Astrocyte (in vitro differentiated cells and primary cell): ENCODE measurements at places on chromosomes 7 and 10.

DNA sequence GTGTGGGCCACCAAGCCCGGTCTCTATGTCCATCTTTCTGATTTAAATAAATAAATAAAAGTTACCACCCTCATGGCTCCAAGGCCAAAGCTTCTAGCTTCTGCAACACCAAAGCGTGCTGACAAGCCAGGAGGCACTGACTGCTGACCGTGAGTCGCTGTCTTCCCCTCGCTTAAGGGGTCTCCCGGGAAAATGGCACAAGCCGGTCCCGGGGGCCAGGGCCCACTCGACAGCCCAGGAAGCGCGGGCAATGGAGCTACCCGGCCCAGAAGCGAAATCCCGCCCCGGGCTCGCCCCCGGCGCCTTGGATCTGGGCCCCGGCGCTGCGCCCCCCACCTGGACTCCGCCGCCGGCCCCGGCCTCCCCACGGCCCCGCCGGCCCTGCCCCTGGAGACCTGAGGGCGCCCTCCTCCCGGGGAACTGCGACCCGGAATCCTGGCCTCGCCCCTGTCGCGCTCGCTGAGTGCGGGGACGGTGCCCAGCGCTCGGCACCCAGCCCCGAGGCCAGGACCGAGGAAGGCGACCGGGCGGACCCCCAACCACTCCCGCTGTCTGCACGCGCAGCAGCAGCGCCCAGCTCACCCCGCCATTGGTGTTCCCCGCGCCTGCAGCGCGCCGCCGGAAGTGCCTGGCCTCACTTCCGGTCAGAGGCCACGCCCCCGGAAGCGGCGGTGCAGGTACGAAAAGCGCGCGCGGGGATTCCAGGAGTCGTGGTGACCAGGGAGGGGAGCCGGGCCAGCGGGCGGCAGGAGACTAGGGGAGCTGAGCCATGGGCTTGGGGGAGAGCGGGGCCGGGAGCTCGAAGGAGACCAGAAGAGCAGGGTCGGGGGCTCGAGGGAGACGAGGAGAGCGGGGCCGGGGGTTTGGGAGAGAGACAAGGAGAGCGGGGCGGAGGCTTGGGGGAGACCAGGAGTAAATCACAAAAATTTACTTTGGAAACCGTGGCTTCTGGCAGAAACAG, at the start of the genes MRM2 and NUDT1:
Gene MRM2 (minus strand): TSS at position 626 of the 961 bp plus-strand sequence. CDS start 36 bp downstream, at position 590.
Gene NUDT1 (plus strand): TSS at position 647 of the 961 bp plus-strand sequence. CDS start 2,349 bp downstream, outside the sequence.
- peak; percentile 52 for DNase-seq
- H3K36me3 ChIP-seq = peaks cover 12% of the 10 kb centered on the region
- peak within 1 kb of the TSS; percentile 89 for H3K4me3 ChIP-seq
- H3K27ac ChIP-seq = peak within 1 kb of the TSS; percentile 64
- peaks cover 4% of the 10 kb centered on the region for H3K4me1 ChIP-seq

- no peak for DNase-seq
- no peaks in the 10 kb centered on the region for H3K36me3 ChIP-seq
- peaks cover 9% of the 10 kb centered on the region for H3K27me3 ChIP-seq
Measured at GRCh38 chr10:95525033-95525418, 36.1 kb downstream of the SORBS1 start.

DNA sequence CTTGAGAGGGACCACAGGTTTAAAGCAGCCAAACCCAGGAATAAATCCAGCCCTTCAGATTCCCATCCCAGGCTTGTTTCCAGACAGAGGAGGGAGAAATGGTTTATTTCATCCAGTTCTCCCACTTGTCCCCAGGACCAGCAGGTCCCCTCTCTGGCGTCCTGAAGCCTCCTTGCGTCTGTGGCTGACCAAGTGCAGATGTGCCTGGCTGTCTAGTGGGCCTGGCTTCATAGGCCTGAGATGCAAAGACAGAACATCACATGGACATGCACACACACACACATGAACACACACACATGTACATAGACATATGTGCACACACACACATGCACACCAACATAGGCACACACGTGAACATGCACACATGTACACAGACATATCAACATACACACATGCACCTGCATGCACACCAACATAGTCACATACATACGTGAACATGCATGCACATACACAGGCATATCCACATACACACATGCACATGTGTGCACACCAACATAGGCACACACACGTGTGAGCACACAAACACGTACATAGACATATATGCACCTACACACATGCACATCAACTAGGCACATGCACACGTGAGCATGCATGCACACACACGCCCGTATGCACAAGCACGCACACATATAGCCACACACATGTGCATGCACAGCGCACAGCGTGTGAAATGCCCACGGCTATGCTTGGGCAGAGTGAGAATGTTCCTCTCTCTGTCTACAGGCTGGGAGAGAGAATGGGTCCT, 10.7 kb downstream of the FOXL3 start:
- no peak overlapping the region for H3K27ac ChIP-seq
- H3K27me3 ChIP-seq = no peaks in the 10 kb centered on the region
- DNase-seq = no peak
- H3K36me3 ChIP-seq = no peaks in the 10 kb centered on the region
- H3K4me3 ChIP-seq = no peak overlapping the region

DNA sequence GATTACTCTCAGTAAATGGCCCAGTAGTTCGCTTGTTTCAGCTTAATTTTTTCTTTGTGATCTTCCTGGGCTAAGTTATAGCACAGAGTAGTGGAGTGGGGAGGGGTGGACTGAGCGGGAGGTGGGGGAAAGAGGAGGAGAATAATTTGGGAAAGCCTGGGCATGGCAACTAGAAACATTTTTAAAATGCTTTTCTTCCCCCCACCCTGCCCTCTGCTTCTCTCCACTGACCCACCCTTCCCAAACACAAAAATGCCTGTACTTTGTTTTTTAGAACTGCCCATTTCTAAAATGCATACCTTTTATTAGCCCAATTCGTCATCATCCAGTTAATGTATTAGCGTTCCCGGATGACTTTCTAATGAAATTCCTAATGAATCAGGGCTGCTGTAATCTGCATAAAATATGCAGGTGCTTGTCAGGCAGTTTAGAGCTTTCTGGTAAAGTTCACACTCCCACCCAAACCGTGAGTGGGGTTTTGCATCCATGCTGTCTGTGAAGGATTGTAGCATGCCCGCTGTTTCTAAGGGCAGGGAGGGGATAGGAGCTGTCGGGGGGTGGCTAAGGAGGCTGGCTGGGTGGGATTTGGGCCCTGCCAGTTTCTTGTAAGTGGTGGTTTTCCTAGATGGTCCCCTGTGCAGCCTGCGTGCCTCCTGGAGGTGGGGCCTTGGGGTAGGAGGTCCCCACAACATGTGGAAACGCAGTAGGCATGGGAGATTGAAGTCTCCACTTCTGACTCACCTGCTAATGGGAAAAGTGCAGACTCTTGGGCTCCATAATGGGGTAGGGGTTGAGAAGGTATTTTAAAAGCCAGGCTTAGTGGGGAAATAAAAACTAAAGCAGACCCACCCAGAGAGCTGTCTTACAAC, 190.3 kb downstream of the TCF7L2 start:
- H3K4me1 ChIP-seq = no peaks in the 10 kb centered on the region
- no peak overlapping the region for H3K27ac ChIP-seq
- no peak overlapping the region for H3K4me3 ChIP-seq
- no peak for DNase-seq

- no peaks in the 10 kb centered on the region for H3K27me3 ChIP-seq
- H3K4me3 ChIP-seq = no peak overlapping the region
- H3K27ac ChIP-seq = no peak overlapping the region
- H3K36me3 ChIP-seq = no peaks in the 10 kb centered on the region
- no peaks in the 10 kb centered on the region for H3K4me1 ChIP-seq
Measured at GRCh38 chr7:55884321-55884720, 2.9 kb upstream of the ZNF713 start.

- H3K27me3 ChIP-seq = no peaks in the 10 kb centered on the region
- no peak for DNase-seq
- peaks cover 8% of the 10 kb centered on the region for H3K4me1 ChIP-seq
Measured at GRCh38 chr7:15625466-15625865, 61.0 kb downstream of the MEOX2 start.

DNA sequence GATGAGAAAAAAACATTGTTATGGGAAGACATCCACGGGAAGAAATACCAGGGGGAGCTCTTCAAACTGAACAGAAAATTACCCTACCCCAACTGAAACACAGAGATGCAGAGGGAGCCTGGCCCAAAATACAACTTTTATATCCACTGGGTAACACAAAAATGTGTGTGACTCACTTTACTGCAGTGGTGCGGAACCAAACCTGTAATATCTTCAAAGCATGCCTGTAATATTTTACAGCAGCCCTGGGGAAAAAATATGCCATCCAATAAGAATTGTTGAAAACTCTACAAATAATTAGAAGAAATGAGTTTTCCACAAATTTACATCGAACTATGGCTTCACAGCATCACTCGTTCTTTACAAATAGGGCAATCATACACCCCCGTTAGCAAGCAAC, 49.8 kb upstream of the SRRM3 start:
- H3K36me3 ChIP-seq = no peaks in the 10 kb centered on the region
- DNase-seq = no peak
- no peaks in the 10 kb centered on the region for H3K27me3 ChIP-seq
- H3K4me3 ChIP-seq = no peak overlapping the region

- H3K27ac ChIP-seq = no peak overlapping the region
- H3K36me3 ChIP-seq = no peaks in the 10 kb centered on the region
- no peak for DNase-seq
- no peak overlapping the region for H3K4me3 ChIP-seq
Measured at GRCh38 chr10:123145542-123146012, 2.4 kb upstream of the HMX2 start.

DNA sequence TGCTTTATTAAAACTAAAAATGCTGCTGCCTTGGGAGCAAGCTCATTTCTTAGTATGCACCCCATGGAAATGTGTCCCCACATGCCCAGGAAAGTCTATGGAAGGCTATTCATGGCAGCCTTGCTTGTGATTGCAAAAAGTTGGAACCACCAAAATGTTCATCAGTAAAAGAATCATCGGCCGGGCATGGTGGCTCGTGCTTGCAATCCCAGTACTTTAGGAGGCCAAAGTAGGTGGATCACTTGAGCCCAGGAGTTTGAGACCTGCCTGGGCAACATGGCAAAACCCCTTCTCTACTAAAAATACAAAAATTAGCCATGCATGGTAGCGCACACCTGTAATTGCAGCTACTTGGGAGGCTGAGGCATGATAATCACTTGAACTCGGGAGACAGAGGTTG, 79.8 kb downstream of the ARHGAP22 start:
- peaks cover 34% of the 10 kb centered on the region for H3K4me1 ChIP-seq
- H3K36me3 ChIP-seq = no peaks in the 10 kb centered on the region
- no peaks in the 10 kb centered on the region for H3K27me3 ChIP-seq
- no peak overlapping the region for H3K27ac ChIP-seq

GRCh38 chr10:873020-873419, 58.5 kb downstream of the LARP4B start:
- no peaks in the 10 kb centered on the region for H3K27me3 ChIP-seq
- H3K4me3 ChIP-seq = no peak overlapping the region
- no peak overlapping the region for H3K27ac ChIP-seq
- H3K4me1 ChIP-seq = peaks cover 1% of the 10 kb centered on the region
- H3K36me3 ChIP-seq = peaks cover 8% of the 10 kb centered on the region

GRCh38 chr7:129571201-129571600, 40.3 kb upstream of the NRF1 start:
- no peak overlapping the region for H3K27ac ChIP-seq
- no peak for DNase-seq
- no peak overlapping the region for H3K4me3 ChIP-seq
- H3K4me1 ChIP-seq = peaks cover 11% of the 10 kb centered on the region
- H3K27me3 ChIP-seq = no peaks in the 10 kb centered on the region

GRCh38 chr7:85196696-85197095, 9.8 kb upstream of the SEMA3D start:
- no peak overlapping the region for H3K4me3 ChIP-seq
- DNase-seq = no peak
- no peaks in the 10 kb centered on the region for H3K4me1 ChIP-seq
- no peak overlapping the region for H3K27ac ChIP-seq
- no peaks in the 10 kb centered on the region for H3K36me3 ChIP-seq
- H3K27me3 ChIP-seq = no peaks in the 10 kb centered on the region

GRCh38 chr7:8217200-8218068, 44.5 kb downstream of the ICA1 start:
- DNase-seq = peak; percentile 38
- H3K27ac ChIP-seq = no peak overlapping the region
- H3K4me3 ChIP-seq = no peak overlapping the region
- no peaks in the 10 kb centered on the region for H3K27me3 ChIP-seq
- no peaks in the 10 kb centered on the region for H3K36me3 ChIP-seq

DNA sequence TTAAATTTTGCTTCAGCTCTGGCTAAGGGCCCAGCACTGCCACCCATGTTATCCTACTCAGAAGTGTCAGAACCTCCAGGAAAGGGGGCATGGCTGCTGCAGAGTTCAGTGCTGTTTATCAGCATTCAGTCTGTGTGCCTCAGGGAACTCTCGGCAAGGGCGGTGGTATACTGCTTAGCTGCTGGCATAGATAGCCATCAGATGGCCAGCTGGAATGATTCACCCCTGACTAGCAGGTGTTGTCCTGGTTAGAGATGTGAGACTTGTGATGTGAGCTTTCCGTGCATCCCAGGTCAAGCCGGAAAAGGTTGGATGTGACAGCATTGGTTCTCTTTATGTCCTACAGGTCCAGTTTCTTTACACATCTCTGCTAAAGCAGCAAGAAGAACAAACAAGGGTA, 22.1 kb downstream of the CEP55 start:
- DNase-seq = no peak
- H3K27ac ChIP-seq = no peak overlapping the region
- H3K4me3 ChIP-seq = no peak overlapping the region
- peaks cover 18% of the 10 kb centered on the region for H3K36me3 ChIP-seq

DNA sequence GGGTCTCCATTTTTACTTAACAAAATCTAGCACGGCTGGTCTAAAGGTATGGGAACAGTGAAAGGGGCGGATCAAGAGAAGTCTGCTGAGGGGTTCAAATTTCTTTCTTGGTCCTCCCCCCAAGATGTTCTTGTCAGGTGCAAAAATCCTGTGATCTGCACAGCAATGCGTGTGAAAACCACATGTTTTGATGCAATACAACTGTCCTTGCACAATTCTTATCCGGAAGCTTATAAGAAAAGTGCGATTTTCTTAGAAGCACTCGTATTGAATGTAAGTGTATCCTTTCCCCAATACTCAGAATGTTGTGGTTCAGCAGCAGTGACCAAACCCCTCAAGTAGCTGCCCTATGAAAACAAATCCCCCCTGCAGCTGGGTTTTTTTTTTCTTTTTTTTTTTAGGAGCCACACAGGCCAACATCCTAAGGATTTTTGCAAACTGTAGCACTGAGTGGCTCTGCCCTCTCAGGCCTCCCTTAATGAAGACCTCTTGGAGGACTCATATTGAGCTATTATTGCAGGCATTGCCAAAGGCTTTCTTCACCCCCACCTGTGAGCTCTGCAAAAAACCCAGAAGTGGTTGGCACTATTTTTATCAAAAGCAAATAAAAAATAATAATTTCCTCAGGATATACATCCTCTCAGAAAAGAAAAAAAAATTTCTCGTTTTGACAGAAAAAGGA, 151.9 kb upstream of the ITGB1 start:
- H3K4me1 ChIP-seq = peaks cover 9% of the 10 kb centered on the region
- DNase-seq = peak; percentile 36
- no peaks in the 10 kb centered on the region for H3K36me3 ChIP-seq
- no peak overlapping the region for H3K4me3 ChIP-seq
- no peaks in the 10 kb centered on the region for H3K27me3 ChIP-seq
- H3K27ac ChIP-seq = no peak overlapping the region

DNA sequence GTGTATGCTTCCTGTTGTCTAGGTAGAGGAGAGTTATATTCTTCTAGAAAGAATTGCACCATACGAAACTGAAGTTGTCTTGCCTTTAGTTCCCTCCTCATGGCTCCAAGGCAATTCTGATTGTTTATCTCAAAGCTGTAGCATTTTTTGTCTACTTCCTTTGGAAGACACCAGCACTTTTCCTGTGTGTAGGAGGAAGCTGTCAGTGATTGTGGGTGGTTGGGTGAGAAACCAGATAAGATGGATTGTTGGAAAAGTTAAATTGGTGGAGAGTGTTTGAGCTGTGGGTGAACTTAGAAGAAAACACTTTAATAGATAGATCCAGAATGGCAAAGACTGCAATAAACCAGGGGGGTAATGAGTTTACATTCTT, 12.1 kb upstream of the CSTF2T start:
- H3K27ac ChIP-seq = no peak overlapping the region
- no peaks in the 10 kb centered on the region for H3K4me1 ChIP-seq
- no peaks in the 10 kb centered on the region for H3K27me3 ChIP-seq
- DNase-seq = no peak
